ENCODE measurements at places on chromosomes 1 and 21. TPM values are rescaled to one million over a fixed set of nuclear protein-coding genes. Genes with fewer than 3 reads are reported as not detected.

DNA sequence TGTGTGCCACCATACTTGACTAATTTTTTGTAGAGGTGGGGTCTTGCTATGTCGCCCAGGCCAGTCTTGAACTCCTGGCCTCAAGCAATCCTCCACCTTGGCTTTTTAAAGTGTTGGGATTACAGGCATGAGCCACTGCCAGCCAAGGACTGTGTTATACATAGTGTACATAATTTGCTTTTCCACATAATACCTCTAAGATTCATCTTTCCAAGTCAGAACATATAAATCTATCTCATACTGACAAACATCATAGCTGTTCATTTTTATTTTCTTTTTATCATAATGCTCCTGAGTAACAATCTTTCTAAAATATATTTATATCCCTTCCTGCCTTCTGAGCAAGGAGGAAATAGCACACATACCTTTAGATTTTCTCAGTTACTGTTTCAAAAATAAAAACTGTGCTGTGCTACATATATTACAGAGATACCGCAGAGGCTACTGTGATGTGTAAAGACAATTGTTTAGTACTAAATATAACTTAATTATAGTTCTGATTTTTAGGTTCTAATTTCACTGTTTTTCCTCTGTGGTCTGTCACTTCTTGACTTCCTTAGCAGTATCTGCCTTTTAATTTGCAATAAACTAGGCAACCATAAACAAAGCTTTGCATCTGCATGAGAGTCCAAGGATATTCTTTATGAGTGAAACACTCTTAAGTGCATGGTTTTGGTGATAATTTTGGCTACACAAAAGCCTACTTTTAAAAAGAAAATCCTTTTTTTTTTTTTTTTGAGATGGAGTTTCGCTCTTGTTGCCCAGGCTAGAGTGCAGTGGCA lies 59.3 kb downstream of the EYA3 start:
- no peak for DNase-seq

GRCh38 chr21:23579573-23579972 lies 2027.7 kb downstream of the MRPL39 start:
- DNase-seq: no peak

- DNase-seq: no peak
Observed at GRCh38 chr1:155141749-155142148, 1.4 kb upstream of the DPM3 start.

KCNJ9 gene
- polyA plus RNA-seq: not detected

PLA2G2E gene
- not detected for polyA plus RNA-seq

GRCh38 chr1:91680556-91681155 lies 180.0 kb downstream of the CDC7 start:
- DNase-seq: no peak

DNA sequence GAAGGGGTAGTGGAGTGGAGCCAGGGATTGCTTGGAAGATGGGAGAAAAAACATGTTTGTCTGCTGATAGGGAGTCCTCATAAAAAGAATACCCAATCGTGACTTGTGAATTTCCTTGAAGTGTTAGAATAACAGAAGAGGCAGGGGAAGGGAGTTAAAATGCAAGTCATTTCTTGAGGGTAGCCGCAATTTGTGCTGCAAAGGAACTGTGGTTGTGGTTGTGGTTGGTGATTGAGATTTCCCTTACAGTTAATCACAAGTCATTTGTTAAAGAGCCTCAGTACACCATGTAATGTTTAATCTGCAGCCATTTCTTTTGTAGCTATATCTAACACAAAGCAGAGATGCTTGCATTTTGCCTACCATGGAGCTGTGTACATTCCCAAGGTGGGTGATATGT lies 38.5 kb upstream of the EGLN1 start:
- DNase-seq: no peak

HSF2BP gene
- 1.3 TPM for polyA plus RNA-seq

AUNIP gene
- 0.41 TPM for polyA plus RNA-seq

- DNase-seq: no peak
Observed at GRCh38 chr1:56335394-56335793, 244.0 kb downstream of the PLPP3 start.

TEX38 gene
- 0.27 TPM for polyA plus RNA-seq

DNA sequence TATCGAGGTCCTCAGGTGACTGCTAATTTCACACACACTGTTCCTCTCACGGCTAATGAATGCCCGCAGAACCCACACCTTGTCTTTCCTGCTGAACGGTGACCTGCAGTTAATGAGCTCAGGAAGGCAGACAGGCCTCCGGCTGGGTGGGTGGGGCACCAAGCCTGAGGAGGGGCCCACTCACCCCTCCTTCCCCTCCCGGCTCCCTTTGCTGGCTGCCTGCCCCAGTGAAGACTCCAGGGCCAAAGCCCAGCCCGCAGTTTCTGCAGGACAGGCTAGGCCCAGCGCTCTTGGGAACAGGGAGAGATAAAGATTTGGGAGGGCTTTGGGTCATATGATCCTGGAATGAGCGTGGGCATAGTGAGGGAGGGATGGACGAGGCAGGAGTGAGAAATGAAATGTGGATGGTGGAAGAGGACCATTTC lies 26.4 kb downstream of the FOXO6 start:
- peak; percentile 88 for DNase-seq

DNA sequence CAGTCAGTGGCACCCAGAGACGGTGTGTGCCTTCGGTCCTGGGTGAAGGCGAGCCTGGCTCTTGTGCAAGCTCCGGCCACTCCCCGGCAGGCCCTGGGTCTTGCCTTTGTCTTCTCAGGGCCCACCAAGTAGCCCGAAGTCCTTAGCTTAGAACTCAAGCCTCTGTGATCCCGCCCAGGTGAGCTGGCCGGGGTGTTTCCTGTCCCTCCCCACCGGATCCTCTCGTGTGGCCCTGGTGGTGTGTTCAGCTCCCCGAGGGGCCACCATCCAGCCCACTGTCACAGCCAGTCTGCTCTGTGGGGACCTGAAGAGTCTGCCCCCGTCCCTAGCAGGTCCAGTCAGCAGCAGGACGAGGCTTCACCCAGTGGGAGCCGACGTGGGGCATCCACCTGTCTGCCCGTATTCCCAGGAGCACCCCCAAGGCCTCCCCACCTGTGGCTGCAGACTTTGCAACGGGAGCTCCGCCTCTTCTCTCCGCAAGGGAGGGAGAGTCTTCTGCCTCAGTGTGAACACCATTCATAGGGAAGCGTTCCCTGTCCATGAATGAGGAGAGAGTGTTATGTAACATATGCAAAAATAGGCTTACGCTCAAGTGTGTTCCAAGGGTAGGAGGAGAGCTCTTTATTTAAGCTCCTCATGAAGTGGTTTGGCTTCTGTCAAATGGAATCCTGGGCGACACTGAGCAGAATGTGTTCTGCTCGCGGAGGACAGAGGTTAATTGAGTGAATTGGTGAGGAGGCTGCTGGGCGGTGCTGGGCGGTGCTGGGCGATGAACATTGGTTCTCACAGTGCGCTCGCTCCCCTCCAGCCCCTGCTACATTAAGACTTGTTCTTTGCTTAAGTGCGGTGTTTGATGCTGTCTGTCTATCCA lies 108.9 kb downstream of the CRYAA start:
- no peak for DNase-seq

DNA sequence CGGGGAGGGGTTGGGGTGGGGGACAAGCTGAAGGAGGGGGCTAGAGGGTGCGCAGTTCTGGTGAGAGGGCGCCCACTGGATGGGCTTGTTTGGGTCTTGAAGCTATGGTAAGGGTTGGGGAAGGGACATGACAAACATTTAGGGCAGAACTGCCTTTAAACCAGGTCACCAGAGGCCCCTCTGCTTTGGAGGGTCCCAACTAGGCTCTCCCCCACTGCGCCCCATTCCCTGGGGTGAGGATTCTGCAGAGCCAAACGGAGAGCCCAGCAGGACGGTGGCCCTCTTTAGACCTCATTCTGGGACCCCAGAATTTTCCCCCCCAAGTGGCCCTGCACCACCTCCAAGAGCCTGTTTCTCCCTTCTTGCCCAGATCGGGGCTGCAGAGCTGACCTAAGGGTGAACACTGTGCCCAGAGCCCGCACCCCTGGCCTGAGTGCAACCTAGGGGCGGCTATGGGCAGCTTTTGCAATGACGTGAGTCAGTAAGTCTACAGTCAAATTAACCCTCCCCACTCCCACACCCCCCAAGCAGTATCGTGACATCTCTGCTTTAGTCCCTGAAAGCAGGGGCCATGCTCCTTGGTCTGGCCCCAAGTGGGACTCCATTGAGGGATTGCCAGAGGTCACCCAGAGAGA lies 593.8 kb downstream of the MATN1 start:
- no peak for DNase-seq

CLIC6 gene
- polyA plus RNA-seq: 7.2 TPM

GRCh38 chr21:45539796-45540600 lies 2.2 kb downstream of the SLC19A1 start:
- DNase-seq: no peak

- no peak for DNase-seq
Observed at GRCh38 chr1:109149874-109150601, 36.1 kb downstream of the ELAPOR1 start.

GRCh38 chr1:155199792-155200191 lies 7.9 kb downstream of the THBS3 start:
- DNase-seq: no peak

DNA sequence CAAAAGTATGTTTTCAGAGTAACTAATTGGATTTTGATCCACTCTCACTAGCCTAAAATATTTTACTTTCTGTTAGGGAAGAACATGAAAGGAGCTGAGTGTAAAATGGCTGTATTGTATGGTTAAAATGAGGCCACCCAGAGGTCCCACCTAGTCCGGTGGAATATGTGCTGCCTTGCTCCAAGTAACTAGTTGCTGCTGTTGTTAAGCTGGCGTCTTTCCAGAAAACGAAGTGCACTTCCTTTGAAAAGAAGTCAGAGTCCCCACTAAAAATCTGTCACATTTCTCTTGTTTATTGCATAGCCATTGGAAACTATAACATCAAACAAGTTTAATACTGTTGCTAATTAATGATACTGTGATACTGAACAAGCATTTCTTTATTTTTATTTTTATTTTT lies 3.2 kb downstream of the SLC25A33 start:
- DNase-seq: peak; percentile 44

DNA sequence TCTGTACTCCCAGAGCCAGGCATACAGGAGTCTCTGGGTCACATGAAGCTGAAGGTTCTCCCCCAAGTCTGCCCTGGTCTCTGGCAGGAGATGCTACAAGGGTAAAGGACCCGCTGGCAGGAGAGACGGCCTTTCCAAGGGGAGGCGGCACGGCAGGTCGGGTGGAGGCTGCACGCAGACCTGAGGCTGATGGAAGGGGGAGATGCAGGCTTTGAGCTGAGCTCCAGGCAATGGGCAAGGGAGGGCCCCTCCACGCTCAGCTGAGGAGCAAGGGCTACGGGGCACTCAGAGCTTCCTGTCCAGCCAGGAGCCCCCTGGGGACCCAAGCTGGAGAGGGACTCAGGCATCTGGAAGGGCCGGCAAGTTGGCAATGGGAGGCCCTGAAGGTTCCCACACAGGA lies 50.3 kb downstream of the MEGF6 start:
- DNase-seq: no peak

GRCh38 chr21:14259747-14260146 lies 43.8 kb downstream of the RBM11 start:
- peak; percentile 73 for DNase-seq

GPN2 gene
- 37.9 TPM for polyA plus RNA-seq

SYT11 gene
- polyA plus RNA-seq: 0.39 TPM

DNA sequence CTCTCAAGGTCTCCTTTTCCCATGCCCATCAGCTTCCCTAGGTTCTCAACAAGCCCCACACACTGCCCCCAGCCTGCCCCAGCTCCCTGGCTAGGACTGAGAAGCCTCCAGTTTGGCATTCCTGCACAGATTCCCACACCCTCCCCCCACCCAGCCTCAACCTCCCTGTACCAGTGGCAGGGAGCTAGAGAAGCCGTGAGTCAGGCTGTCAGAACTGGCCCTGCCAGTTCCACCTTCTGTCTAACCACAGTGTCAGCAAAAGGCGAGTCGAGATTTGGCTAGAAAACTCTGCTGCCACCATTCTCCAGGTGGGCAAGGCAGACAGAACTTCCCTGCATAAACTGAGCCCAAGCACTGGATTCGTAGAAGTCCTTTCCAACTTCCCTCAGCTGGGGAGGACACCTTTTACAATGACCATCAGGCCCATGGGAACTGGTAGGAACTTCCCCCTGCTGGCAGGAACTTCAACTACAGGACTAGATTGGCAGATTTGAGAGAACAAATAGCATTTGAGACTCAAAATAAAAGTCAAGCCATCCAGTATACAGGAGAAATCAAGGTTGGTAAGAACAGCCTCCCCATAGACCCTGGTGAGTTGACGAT lies 31.0 kb downstream of the TNNT2 start:
- peak; percentile 74 for DNase-seq

DNA sequence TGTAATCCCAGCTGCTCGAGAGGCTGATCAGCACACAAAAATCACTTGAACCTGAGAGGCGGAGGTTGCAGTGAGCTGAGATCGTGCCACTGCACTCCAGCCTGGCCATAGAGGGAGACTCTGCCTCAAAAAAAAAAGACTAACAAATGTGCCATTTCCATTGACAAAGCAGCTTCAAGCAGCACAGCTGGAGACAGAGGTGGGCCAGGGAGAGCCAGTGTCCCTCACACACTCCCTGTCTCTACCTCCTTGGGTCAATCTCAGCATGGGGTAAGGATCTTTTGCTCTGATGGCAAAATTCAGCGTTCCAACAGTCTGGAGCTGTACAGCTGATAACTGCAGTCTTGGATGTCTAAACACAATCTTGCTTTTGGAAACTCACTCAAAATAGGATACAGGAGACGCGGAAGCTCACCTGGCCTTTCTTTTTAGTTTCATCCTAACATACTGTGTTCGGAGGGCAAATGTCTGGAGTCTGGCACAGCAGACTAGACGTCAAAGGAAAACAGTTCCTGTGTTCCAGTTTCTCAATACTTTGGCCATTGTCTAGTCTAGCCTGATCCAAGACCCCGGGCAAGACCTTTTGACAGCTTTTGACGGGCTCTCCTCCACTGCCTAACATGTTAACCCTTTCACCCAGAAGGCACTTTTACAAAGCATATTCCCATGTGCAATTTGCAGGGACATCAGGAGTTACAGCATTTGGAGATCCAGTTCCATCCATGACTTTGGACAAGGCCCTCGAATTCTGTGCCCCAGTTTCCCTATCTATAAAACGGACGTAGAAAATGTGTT lies 2.9 kb downstream of the RCC2 start:
- DNase-seq: no peak

DNA sequence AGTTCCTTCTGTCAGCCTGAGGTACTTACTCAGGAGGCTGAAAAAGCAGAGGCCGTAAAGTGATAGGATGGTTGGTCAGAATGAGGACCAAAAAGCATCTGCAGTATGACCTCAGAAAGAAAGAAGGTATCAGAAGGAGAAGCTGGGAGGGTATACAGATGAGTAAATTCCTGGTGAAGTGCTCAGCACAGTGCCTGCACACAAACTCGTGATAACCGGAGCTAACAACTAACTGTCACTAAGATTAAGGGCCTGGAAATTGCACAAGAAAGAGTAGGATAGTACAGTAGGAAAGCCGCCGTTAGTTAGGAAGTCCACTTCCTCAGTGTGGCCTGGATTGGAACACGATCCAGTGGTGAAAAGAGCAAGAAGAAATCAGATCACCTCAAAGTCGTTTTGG lies 62.6 kb downstream of the VPS26C start:
- DNase-seq: no peak

DNA sequence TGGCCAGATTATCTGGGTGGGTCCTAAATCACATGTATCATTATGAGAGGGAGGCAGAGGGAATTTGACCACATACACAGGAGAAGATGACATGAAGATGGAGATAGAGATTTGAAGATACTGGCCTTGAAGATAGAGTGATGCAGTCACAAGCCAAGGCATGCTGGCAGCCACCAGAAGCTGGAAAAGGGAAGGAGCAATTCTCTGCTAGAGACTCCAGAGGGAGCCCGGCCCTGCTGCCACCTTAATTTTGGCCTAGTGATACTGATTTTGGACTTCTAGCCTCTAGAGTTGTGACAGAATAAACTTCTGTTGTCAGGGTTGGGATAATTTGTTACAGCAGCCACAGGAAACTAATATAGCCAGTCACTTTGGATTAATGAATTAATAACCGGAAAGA lies 2.2 kb upstream of the PRDM2 start:
- no peak for DNase-seq

GRCh38 chr1:116667078-116667574 lies 407 bp downstream of the IGSF3 start:
- peak; percentile 30 for DNase-seq

All from hepatocyte (in vitro differentiated cells).